ENCODE measurements at places on chromosomes 4 and X.
A peak's percentile ranks its signal among the peaks of the same experiment; 100 is the strongest.

DNA sequence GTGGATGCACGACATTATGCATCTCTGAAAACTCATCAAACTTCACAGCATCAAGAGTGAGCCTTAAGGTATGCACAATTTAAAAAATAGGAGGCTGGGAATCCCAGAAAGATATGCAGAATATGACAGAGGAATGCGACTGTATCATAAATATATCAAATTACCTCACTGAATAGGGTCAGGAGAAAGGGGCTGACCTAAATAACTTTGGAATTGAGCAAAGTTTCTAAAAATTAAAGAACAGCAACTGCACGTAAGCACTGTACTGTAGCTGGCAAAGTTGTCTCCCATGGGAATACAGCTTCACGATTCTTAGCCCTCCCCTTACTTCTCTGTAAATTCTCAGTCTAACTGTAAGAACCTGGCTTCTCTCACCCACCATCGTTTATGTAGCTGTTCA is 397.4 kb upstream of the ZFP42 start:
- no peak for DNase-seq

DNA sequence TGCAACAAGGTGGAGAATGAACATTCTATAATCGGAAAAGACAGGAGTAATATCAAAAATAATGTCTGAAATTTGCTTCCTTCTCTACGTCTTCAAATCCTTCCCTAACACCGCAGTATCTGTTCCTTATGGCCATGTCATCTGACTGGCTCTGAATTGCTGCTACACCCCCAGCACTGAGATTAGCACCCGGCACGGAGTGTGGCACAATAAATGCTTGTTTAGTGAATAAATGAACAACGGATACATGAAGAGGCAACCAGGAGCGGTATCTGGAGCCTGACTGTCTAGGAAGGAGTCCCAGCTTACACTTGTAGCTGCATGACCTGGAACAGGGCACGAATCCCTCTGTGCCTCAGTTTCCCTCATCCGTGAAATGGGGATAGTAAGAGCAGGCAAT is 164.3 kb downstream of the AFAP1 start:
- DNase-seq: no peak

GRCh38 chr4:143023239-143023918 is 161.3 kb upstream of the USP38 start:
- no peak for DNase-seq

GRCh38 chrX:111338095-111338698 is 67.9 kb upstream of the CAPN6 start:
- DNase-seq: no peak

GRCh38 chr4:40173470-40173875 is 23.4 kb upstream of the RHOH start:
- no peak for DNase-seq

DNA sequence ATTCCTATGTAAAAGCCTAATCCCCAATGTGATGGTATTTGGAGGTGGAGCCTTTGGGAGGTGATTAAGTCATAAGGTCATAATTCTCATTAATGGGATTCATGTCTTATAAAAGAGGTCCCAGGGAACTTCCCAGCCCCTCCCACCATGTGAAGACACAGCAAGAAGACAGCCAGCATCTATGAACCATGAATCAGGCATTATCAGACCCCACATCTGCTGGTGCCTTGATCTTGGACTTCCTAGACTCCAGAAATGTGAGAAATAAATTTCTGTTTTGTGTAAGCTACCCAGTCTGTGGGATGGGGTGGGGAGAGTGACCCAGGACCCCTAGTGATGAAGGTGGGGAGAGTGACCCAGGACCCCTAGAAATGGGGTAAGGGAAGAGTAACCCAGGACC is 6.1 kb upstream of the DAPP1 start:
- DNase-seq: no peak

DNA sequence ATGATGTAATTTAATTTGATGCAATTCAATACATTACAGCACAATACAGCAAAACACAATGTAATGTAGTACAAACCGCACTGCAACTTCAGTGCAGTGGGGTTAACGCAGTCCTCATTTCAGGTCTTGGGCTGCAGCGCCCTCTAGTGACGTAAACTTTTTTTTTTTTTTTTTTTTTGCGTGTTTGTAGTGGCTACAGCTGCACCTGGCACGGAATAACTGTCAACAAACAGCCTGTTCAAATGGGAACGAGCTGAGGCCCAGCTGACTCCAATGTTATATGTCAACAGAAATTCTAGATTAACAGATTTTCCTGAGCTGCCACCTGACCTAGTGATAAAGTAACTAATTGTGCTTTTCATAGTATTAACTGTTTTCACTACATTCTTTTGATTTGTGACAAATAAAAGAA is 33.5 kb upstream of the RASSF6 start:
- peak; percentile 19 for DNase-seq

DNA sequence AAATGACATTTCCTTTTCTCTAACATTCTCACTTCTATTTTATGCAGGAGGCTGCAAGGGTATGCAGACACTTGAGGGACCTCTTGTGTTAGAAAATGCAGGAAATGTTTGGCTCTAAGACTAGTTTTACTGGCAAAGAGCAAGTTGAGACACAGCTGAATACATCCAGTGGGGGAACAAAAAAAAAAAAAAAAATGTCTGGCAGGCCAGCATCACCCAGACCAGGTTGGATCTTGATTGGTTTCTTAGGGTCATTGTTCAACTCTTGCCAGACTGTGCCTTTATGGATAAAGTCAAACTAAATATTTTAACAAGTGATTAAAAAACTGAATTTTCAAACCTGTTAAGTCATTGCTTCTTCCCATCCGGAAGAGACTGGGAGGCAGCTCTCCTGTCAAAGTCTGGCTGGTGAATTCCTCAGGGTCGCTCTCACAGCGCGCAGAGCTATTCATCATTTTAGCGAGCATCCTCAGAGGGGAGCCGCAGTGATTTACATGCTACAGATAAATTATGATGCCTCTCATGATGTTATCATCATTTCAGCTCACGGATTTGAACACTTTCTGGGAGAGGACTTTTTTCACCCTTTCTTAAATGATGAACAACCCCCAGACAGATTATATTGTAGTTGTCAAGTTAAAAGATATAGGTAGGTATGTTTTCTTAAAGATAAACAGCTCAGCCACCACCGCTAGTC is 23.6 kb upstream of the PACRGL start:
- DNase-seq: no peak

DNA sequence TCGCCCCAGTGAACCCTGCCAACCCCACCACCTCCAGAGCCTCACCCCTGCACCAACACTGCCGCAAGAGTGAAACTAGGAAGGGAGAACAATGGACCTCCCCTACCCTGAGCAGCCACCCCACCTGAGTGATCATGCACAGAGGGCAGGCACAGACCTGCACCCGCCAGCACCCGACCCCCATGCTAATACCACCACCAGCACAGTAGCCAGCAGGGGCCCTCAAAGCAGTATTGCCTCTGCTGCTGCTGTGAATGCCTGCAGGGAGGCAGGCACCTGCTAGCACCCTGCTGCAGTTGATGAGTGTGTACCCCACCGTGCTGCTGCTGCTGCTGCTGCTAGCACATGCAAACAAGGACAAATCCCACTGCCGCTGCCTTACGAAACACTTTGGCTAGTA is 100.1 kb downstream of the RAB28 start:
- no peak for DNase-seq

GRCh38 chr4:39525822-39526690 is 1.2 kb downstream of the UGDH start:
- no peak for DNase-seq

DNA sequence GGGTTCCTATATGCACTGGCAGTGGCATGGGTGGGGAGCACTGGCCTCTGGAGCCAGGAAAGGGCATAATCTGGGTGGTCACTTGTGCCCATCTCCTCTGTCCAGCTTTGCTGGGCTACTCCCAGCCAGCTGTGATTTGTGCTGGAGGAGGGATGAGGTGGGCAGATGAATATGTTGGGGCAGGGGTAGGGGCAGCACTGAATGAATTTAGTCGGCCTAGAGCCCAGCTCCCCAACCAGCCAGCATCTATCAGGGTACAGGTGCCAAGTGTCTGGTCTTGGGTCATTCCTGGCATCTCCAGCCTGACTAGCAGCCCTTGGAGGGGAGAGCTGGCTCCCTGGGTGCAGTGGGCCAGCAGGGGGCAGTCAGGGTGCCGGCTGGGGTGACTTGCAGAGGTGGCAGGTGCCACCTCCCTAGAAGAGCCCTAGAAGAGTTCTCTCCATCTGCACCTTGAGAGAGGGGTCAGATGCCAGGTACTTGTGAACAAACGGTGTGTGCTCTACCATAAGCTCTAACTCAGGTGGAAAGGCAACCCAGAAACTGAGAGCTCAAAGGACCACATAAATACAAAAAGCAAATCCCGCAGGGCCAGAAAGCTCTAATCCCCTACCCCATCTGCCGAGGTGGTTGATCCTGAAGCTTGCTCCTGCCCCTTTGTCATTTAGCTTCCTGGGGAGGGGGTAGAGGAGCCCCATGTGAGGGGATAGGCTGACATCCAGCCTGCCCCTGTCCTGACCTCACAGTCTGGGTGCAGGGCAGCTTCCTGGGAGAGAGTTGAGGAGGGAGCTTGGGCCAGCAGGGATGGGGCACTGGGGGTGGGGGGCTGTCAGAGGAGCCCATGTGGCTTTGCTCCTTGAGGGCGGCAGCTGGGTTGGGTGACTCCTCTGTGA is 2.2 kb downstream of the SORCS2 start:
- DNase-seq: no peak
